ENCODE measurements at places on chromosomes 5 and 9. TPM values are rescaled to one million over a fixed set of nuclear protein-coding genes. Genes with fewer than 3 reads are reported as not detected.

DNA sequence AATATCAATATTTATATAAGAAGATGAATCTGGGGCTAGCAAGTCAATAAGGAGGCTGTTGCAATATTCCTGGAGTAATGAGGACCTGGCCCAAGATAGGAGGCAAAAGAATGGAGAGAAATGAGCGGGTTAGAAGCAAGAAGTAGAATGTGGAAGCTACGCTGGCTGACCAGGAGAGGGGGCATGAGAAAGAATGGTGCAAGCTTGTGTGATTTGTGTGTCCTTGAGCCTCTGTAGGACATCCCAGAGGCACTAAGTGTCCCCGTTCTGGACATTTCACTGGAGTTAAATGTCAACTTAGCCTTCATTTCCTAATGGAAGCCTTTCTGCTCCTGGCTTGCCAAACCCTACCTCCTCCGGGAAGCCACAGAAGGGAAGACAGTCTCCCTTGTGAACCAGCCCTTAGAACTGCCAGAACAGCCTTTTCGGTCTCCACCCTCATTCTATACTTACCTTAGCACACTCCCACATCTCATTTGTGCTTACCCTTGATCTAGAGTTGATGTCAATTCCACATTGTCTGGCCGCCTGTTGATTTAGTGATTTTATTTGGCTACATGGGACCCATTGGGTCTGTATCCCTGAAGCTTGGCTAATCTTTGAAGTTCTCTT, 6.7 kb upstream of the PDE6A start:
- H3K27ac ChIP-seq: no peak overlapping the region
- no peak for DNase-seq
- no peaks in the 10 kb centered on the region for H3K27me3 ChIP-seq
- peaks cover 8% of the 10 kb centered on the region for H3K4me1 ChIP-seq
- H3K4me3 ChIP-seq: no peak overlapping the region

GRCh38 chr9:129610473-129611306, 10.2 kb downstream of the C9orf50 start:
- DNase-seq: peak; percentile 77
- H3K4me3 ChIP-seq: peak overlapping the region; percentile 42
- H3K27ac ChIP-seq: no peak overlapping the region
- no peaks in the 10 kb centered on the region for H3K36me3 ChIP-seq
- H3K4me1 ChIP-seq: peaks cover 13% of the 10 kb centered on the region

DNA sequence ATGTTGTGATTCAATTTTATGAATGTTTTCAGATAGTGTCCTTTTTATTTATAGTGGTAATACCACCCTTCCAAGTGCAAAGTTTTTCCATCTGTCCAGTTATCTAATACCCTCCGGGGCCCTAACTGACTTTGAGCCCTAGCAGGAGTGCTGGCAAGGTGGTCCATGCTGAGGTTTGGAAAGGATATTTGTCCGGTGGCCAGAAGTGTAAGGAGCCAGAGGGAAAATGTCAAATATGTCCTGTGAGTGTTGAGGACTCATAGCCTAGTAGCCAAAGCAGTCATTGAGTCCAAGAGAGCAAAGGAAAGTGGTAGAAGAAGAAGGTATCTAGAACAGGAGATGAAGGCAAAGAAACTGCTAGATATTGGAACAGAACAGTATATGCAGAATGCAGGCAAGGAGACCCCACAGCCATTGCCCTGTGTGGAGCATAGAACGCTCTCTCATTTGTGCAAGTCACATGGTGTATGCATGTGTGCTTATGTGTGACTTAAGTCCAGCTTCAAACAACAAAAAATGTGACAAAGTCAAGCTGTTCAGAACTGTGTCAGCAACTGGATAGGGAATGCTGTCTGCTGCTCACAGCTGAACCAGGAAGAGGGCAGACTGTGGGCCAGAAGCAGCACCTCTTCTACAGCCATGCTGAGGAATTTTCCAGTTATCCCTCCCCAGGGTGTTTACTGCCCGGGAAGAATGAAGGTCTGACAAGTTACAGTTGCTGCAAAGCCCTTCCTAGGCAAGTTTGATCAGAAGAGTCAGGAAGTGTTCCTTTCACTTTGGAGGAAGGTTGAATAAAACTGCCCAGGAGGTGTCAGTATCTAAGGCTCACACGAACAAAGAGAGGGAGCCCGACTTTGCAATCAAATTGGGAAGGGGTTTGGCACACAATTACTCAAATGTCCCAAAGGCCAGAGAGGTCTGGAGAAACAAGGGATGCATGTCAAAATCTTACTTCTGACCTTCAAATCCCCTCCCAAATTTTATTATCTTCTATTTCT, 463.3 kb upstream of the DMAC1 start:
- peaks cover 8% of the 10 kb centered on the region for H3K4me1 ChIP-seq
- H3K27ac ChIP-seq: no peak overlapping the region
- no peaks in the 10 kb centered on the region for H3K36me3 ChIP-seq
- H3K4me3 ChIP-seq: no peak overlapping the region
- DNase-seq: no peak

DNA sequence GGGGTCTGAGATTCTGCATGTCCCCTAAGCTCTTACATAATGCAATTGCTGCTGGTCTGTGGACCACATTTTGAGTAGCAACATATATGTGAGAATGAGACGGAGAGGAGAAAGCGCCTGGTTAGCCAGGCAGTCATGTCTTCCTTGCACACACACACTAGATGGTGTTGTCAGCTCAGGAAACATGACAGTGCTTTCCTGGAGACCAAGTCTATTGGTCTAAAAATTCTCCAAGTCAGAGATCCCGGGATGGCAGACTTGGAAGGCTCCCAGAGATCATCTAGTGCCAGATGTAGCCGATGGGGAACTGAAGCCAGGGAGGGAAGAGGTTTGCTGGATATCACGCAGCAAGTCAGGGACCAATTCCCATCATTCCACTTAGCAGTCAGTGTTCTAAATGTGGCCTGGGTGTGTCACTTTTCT, 53.4 kb downstream of the GALNT12 start:
- no peaks in the 10 kb centered on the region for H3K27me3 ChIP-seq
- DNase-seq: peak; percentile 81
- peaks cover 19% of the 10 kb centered on the region for H3K4me1 ChIP-seq
- no peak overlapping the region for H3K27ac ChIP-seq
- no peaks in the 10 kb centered on the region for H3K36me3 ChIP-seq
- H3K4me3 ChIP-seq: no peak overlapping the region

DNA sequence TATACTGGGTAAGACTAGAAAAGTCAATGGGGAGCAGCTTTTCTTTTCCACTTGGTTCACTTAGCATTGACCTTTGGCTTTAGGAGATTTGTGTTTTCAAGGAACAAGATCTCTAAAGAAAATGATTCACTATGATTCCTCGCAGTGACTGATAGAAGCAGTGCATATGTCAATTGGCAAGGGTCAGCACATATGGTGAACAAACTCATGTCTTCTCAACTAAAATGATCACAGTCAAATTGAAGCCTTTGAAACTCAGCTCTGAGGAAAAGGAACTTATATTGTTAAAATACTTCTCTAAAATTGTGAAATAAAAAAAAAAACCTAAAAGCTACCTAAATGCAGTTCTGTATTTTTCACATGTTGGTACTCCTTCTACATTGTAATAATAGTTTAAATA, 43.2 kb upstream of the IL7R start:
- H3K27me3 ChIP-seq: no peaks in the 10 kb centered on the region
- no peak overlapping the region for H3K4me3 ChIP-seq
- DNase-seq: no peak
- H3K27ac ChIP-seq: no peak overlapping the region

GRCh38 chr5:131396015-131396414, 132.2 kb downstream of the CDC42SE2 start:
- peaks cover 34% of the 10 kb centered on the region for H3K36me3 ChIP-seq
- no peak overlapping the region for H3K4me3 ChIP-seq
- H3K4me1 ChIP-seq: no peaks in the 10 kb centered on the region
- H3K27me3 ChIP-seq: no peaks in the 10 kb centered on the region
- no peak overlapping the region for H3K27ac ChIP-seq

DNA sequence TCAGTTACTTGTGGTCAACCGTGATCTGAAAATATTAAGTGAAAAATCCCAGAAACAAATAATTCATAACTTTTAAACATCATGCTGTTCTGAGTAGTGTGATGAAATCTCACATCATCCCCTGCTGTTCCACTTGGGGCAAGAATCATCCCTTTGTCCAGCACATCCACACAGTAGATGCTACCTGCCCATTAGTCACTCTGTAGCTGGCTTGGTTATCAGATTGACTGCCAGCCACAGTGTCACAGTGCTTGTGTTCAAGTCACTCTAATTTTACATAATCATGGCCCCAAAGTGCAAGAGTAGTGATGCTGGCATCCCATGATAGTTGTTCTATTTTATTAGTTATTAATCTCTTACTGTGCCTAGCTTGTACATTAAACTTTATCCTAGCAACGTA, 39.1 kb upstream of the CER1 start:
- no peaks in the 10 kb centered on the region for H3K27me3 ChIP-seq
- no peak for DNase-seq
- H3K27ac ChIP-seq: no peak overlapping the region
- no peaks in the 10 kb centered on the region for H3K4me1 ChIP-seq
- H3K4me3 ChIP-seq: no peak overlapping the region

GRCh38 chr5:93163010-93163663, 417.9 kb downstream of the NR2F1-AS1 start:
- peak overlapping the region; percentile 45 for H3K27ac ChIP-seq
- H3K36me3 ChIP-seq: no peaks in the 10 kb centered on the region
- no peak for DNase-seq
- no peak overlapping the region for H3K4me3 ChIP-seq

- no peak overlapping the region for H3K4me3 ChIP-seq
- no peak for DNase-seq
- H3K36me3 ChIP-seq: no peaks in the 10 kb centered on the region
- no peaks in the 10 kb centered on the region for H3K4me1 ChIP-seq
- H3K27me3 ChIP-seq: no peaks in the 10 kb centered on the region
- no peak overlapping the region for H3K27ac ChIP-seq
Observed at GRCh38 chr5:41559184-41559583, 48.8 kb upstream of the PLCXD3 start.

GRCh38 chr9:122518226-122518625, 715 bp upstream of the OR1J4 start:
- no peaks in the 10 kb centered on the region for H3K36me3 ChIP-seq
- H3K27me3 ChIP-seq: peaks cover 9% of the 10 kb centered on the region
- H3K4me3 ChIP-seq: no peak overlapping the region
- H3K27ac ChIP-seq: no peak overlapping the region

- DNase-seq: no peak
- H3K4me3 ChIP-seq: no peak overlapping the region
- 0 out of 2 replicates have a peak, but pooled peaks cover 5% of the 10 kb centered on the region for H3K27me3 ChIP-seq
- no peak overlapping the region for H3K27ac ChIP-seq
Observed at GRCh38 chr9:101445353-101446029, 9.9 kb upstream of the ALDOB start.

GRCh38 chr5:10989577-10990263, 228.7 kb upstream of the DAP start:
- no peak for DNase-seq
- H3K36me3 ChIP-seq: no peaks in the 10 kb centered on the region
- H3K27me3 ChIP-seq: no peaks in the 10 kb centered on the region
- no peaks in the 10 kb centered on the region for H3K4me1 ChIP-seq
- no peak overlapping the region for H3K27ac ChIP-seq

DNA sequence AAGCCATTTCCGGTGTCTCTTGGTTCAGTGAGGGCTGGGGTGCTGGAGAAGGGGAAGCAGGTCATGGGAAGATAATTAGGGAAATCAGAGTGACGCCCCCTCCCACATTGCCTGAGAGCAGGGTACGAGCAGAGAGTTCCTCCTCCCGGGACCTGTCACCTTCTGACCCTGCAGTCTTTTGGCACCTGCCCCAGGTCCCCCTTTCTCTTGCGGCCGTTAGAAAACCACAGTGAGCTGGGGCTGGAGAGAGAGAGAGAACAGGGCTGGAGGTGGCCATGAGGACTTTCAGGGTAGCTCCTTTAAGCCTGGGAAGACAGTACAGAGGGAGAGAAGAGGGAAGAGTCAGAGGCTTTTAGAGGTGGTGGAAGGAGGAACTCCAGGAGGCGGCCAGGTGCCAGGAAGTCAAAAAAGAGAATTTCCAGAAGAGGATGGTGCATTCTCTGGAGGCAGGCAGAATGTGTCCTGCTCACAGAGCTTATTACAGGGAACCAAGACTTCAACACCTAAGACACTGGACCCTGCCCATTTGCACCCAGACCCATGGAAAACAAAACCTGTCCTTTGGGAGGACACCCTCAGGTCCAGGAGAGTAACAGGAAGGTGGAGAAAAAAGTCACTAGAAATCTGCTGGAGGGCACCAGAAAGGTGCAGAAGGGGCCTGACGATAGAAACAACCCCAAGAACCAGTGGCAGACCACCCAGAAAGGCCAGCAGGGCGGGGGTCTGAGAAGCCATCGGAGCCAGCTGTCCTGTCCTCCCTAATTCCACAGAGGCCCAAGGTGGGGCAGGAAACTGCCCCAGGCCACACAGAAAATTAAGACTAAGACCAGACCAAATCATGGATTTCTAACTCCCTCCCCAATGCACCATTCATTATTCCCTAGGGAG, 6.5 kb upstream of the ACSL6 start:
- H3K36me3 ChIP-seq: no peaks in the 10 kb centered on the region
- DNase-seq: no peak
- no peaks in the 10 kb centered on the region for H3K4me1 ChIP-seq
- H3K27me3 ChIP-seq: 0 out of 2 replicates have a peak, but pooled peaks cover 8% of the 10 kb centered on the region

GRCh38 chr5:174320051-174320450, 274.5 kb downstream of the NSG2 start:
- no peak overlapping the region for H3K27ac ChIP-seq
- no peak overlapping the region for H3K4me3 ChIP-seq
- no peaks in the 10 kb centered on the region for H3K27me3 ChIP-seq
- no peaks in the 10 kb centered on the region for H3K4me1 ChIP-seq
- DNase-seq: no peak

- peaks cover 20% of the 10 kb centered on the region for H3K27me3 ChIP-seq
- H3K36me3 ChIP-seq: no peaks in the 10 kb centered on the region
- H3K4me1 ChIP-seq: no peaks in the 10 kb centered on the region
- no peak overlapping the region for H3K4me3 ChIP-seq
- no peak for DNase-seq
Observed at GRCh38 chr9:93232388-93232960, 48.5 kb downstream of the WNK2 start.

GRCh38 chr9:99211746-99212145, 10.0 kb downstream of the ALG2 start:
- H3K4me3 ChIP-seq: no peak overlapping the region
- peaks cover 5% of the 10 kb centered on the region for H3K36me3 ChIP-seq
- no peak overlapping the region for H3K27ac ChIP-seq
- DNase-seq: no peak

Gene CLINT1
- 77.5 TPM for total RNA-seq

Gene PKD2L2
- total RNA-seq: not detected

Gene SCGB3A1
- not detected for total RNA-seq

Gene PDZD2
- 0.76 TPM for total RNA-seq

Gene SPINK14
- total RNA-seq: not detected

Gene PCDHGA10
- total RNA-seq: 1.3 TPM

Gene ANKRD33B
- 3.5 TPM for total RNA-seq

Gene MARVELD2
- total RNA-seq: 0.28 TPM

Data from SJCRH30 (cell line).